ENCODE measurements at places on chromosomes 2 and 18.

DNA sequence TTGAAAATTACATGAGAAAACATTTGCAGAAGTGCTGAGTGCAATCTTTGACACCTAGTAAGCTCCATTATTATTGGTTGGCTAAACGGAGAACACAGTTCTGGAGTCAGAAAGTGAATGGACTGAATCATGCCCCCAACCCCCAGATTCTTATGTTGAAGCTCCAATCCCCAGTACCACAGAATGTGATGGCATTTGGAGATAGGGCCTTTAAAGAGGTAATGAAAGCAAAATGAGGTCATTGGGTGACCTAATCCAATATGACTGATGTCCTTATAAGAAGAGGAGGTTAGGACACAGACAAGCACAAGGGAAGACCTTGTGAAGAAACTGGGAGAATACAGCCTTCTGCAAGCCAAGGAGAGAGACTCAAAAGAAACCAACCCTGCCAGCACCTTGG is 200.9 kb upstream of the EPAS1 start:
- no peak for DNase-seq

DNA sequence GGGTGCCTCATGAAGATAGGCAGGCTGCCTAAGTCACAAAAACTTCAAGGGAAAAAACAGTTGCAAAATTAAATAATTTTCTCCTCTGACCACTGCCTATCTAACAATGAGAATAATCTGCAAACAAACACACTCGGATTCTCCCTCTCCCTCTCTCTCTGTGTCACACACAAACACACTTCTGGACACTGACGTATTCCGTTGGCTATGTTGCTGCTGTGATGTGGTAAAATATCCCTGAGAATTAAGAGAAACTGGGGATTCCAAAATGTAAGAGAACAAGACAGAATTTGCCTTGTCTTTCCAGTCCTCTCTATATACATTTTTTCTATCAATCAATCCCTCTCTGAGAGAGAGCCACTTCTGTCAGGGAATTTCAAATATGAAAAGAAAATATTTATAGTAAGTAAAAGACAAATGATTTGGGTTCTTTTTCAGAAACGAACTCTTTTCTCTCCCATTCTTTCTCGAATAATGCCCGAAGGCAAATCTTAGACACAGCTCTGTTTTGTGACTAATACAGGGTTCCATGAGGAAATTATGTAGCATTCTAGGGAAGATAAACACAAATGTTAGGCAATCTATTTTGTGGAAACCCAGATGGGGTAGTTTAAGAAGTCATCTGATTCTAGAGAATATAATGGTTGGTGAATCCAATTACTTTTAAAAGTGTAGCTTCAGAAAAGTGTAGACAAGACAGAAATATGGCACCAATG is 310.3 kb upstream of the CYP26B1 start:
- DNase-seq = no peak

DNA sequence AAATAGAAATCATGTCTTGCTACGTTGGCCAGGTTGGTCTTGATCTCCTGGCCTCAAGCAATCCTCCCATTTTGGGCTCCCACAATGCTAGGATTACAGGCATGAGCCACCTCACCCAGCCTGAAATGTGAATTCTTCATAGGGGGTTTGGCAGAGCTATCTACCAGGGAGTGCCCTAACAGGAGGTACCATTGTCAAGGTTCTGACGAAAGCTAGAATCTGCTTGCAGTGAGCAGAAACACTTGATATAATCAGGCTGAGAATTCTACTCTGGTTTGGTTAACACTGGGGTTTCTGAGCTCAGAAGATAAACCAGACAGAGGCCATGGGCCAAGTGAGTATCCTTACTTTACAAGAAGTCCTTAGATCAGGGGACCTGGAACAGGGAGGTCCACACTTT is 7.2 kb upstream of the LAMA3 start:
- no peak for DNase-seq

GRCh38 chr2:98037666-98038336 is 42.1 kb upstream of the TMEM131 start:
- DNase-seq = no peak

- no peak for DNase-seq
Measured at GRCh38 chr2:156005531-156005930, 327.0 kb downstream of the NR4A2 start.

DNA sequence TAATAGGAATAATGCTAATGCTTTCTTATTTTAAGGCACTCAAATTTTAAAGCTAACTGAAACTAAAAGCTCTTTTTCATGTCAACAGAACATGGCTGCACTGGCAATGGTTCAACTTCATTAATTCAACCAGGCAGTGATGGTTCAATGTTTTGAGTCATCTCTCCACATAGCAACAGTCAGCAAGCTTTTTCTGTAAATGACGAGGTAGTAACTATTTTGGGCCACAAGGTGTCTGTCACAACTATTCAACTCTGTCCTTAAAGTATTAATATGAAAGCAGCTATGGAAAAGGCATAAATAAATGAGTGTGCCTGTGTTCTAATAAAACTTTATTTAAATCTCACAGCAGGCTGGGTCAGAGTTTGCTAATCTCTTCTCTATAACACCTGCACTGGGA is 1425.6 kb upstream of the PIK3C3 start:
- DNase-seq = no peak

- DNase-seq = no peak
Measured at GRCh38 chr2:134586326-134586965, 132.4 kb downstream of the TMEM163 start.

- no peak for DNase-seq
Measured at GRCh38 chr2:128348701-128349100, 30.0 kb upstream of the HS6ST1 start.

GRCh38 chr18:45055811-45056210 is 375.1 kb downstream of the SETBP1 start:
- DNase-seq = no peak

DNA sequence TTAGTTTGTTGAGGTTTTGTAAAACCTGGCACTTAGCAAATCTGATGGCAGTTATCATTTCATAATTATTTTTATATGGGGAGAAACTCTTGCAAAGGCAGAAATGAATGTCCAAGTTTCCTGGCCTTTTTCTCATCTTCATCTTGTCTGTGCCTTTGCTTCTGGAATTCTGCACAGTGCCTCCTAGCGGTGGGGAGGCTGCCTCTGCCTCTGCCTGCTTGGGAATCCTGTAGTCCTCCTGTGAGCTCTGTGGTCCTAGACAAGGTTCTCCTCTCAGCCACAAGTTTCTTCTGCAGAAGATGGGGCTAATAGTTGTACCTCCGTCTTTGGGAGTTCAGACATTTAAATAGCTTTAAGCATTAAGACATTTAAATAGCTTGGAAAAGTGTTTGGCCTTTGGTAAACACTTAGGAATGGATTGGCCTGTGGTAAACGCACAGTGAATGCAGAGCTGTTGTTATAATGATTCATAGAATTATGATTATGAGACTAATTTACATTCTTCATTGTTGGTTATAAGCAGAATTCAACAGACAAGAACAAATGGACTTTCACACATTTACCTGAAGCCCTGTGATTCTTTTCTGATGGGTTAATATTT is 101.2 kb downstream of the ZNF236 start:
- no peak for DNase-seq

GRCh38 chr18:61833387-61833786 is 59.4 kb downstream of the RNF152 start:
- DNase-seq = no peak

GRCh38 chr2:122136056-122136455 is 380.6 kb downstream of the TSN start:
- DNase-seq = peak; percentile 2

DNA sequence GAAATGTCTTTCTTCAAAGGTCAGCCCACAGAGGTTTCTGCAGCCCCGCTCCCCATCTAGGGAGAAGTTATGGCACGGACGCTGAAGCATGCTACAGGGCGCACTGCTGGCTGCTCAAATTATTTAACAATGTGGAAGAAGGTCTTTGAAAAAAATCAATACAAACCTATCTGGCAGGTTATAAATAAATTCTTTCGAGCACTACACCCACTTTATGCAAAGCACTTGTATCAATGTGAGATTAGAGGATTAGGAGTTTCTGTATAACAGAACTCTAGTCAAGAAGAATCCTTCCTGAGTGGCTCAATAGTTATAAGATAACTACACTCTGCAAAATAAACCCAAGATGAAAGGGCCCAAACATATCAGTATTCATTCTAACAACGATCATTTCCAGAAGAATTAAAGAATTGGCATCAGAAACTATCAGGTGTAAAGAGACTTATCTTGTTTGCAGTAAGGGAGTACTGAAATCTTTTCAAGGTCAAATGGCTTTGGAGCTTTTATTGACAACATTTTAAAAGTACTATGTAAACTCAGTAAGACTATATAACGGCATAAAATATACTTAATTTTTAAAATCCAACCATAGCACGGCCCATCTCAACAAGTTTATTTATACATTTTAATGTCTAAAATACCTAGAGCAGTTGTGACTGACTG is 103.0 kb upstream of the DNMT3A start:
- no peak for DNase-seq

- DNase-seq = no peak
Measured at GRCh38 chr18:78777992-78778391, 201.6 kb upstream of the SALL3 start.

GRCh38 chr2:219671279-219671678 is 43.8 kb downstream of the SLC4A3 start:
- DNase-seq = no peak

DNA sequence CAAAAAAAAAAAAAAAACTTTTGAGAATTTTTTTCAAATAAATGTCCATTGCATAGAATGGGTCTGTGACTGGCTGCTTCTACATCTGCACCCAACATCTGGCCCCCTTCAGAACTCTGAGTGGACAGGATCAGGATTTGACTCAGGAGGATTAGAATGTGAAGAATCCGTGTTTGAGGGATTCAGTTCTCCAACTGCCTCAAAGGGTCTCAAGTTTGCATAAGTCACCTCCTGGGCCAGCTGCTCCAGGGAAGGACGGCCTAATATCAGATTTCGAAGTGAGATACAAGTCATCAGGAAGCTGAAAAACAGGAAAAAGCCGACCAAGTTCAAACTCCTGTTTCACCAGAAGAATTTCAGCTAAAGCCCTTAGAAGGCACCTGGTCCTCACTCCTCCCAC is 10.9 kb downstream of the MAT2A start:
- DNase-seq = no peak

Data from CD4-positive, alpha-beta T cell treated with Interleukin-2 at 100 ng/mL for 4 hours (primary cell).